ENCODE measurements at places on chromosomes 1 and 21.

GRCh38 chr1:218164111-218164929, 120.8 kb upstream of the RRP15 start:
- no peak for DNase-seq

DNA sequence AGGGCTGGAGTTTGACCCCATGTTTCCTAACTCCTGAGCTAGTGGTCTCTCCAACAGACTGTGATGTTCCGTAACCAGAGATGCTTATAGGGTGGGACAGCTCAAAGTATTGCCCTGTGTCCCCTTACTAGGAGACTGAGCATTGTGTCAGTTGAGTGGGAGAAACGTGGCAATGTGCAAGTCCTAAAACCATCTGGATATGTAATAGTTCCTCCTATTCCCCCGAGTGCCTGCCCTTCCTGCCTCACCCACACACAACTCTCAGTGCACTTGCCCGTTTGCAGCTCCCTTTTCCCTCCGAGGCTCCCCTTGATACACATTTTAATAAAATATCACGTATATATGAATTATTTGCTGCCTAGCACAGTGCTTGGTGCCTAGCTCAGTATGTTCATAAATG, 3.4 kb downstream of the PIGV start:
- no peak for DNase-seq

GRCh38 chr1:61941794-61942193, 199.5 kb downstream of the PATJ start:
- no peak for DNase-seq

DNA sequence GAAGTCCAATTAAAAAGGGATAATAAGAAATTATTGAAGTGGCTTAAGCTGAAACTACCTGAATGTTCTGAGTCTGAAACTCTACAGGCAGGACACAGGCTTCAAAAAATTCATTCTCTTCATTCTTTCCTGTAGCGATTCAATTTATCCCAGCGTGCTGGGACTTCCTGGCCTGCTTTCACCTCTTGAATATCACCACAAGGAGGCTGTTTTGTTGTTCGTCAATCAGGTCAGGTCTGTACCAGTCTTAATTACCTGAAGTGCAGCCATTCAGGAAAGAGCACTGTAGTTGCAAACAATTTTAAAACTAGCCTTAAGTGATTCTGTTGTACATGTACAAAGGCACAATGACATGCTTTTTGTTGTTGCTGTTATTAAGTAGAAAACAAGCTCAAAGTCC, 38.4 kb downstream of the FYB2 start:
- no peak for DNase-seq
